ENCODE measurements at places on chromosomes 1 and 21.
A peak's percentile ranks its signal among the peaks of the same experiment; 100 is the strongest.

- DNase-seq, result no peak
Measured at GRCh38 chr1:18787825-18788385, 71.6 kb downstream of the TAS1R2 start.

- no peak for DNase-seq
Measured at GRCh38 chr1:2108213-2108876, 58.1 kb downstream of the PRKCZ start.

DNA sequence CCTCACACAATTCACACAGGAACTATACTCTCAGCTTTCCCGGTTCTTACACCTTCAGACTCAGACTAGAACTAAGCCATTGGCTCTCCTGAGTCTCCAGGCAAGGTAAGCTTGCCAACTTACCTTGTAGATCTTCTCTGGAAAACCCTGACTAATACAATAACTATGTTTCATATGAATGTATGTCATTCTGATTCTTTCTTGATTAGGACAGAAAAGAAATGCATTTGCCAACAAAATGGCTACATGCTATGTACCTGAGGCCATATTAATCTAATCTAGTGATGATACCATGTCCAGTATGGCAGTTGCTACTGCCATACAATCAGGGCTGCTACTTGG is 9.8 kb upstream of the ZSWIM5 start:
- no peak for DNase-seq

DNA sequence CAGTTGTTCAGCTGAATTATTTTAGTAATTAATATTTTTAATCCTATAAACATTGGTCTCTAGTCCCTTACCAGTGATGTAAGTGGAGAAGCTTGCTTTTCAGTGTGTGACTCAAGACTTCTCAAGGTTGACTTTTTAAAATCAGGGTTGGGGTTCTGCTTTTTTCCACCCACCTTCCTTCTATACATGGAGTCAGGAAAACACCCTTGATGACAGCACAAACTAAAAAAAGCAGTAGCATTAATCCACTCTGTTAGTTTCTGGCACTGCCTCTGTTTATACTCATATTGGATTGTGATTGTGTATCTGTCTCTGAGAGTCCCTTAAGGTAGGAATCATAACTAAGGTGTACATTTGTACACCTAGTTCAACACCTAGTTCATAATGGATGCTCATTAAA is 8.3 kb upstream of the PLEKHO1 start:
- DNase-seq, result no peak

DNA sequence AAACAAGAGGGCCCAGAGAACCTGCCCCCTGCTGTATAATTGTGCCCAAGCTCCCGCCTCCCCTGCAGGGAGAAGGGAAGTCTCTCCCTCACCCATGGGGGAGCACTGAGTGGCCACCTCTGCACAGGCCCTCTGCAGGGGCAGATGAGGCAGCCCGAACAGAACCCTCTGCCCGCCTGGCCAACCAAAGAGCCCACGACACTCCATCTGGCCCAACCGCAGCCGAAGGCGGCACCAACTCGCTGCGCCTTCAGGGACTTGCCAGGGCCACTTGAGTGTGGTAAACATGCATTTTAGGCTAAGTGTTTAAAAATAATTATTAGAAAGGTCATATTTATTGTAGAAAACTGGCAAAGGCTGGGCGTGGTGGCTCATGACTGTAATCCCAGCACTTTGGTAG is 34.6 kb upstream of the CCSAP start:
- no peak for DNase-seq

DNA sequence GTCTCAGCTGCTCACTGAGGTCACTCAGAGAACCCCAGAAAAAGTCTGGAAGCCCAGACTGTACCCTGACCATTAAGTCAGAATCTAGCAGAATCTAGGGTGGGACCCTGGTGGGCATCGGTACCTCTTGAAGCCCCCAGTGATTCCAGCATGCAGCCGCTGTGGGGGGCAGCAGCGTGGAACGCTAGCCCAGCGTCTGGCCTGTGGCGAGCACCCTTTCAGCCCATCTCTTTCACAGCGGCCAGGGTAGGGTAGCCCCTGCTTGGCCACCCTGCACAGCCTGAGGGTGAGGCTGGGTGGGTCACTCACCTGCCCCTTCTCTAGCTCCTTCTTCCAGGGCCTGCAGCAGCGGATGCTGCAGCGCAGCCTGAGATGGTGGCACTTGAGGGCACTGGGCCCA is 16.3 kb downstream of the C1orf167 start:
- DNase-seq, result no peak

- peak; percentile 91 for DNase-seq
Measured at GRCh38 chr1:205284420-205285144, 37.0 kb downstream of the NUAK2 start.

DNA sequence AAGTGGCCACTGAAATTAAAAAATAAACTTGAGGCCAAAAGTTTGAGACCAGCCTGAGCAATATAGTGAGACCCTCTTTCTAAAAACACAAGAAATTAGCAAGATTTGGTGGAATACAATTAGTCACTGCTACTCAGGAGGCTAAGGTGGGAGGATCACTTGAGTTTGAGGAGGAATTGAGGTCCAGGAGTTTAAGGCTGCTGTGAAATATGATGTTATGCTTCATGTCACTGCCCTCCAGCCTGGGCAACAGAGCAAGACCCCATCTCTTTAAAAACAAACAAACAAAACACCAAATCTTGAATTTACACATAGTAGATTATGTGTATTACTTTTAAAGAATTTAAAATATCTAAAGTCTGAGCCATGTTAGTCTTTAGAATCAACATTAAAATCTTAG is 6.3 kb upstream of the FNBP1L start:
- DNase-seq, result no peak

- no peak for DNase-seq
Measured at GRCh38 chr1:183807549-183808168, 2.7 kb downstream of the RGL1 start.

DNA sequence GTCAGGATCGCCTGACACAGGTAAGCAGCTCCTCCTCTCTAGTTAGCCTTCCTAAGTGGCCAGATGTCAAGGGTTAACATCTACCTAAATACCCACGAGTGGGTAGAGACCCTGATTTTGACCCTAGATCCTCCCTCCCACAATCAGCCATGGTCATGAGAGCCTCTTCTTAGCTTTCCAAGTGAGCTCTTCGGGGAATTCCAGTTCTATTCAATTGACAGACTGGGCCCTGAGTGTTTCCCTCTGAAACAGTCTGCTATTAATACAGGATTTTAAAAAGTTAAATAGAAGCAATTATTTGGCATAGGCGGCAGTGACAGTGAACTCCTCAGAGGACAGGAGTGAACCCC is 28.1 kb downstream of the C2CD2 start:
- no peak for DNase-seq

GRCh38 chr1:7022058-7022457 is 236.8 kb downstream of the CAMTA1 start:
- DNase-seq, result no peak

DNA sequence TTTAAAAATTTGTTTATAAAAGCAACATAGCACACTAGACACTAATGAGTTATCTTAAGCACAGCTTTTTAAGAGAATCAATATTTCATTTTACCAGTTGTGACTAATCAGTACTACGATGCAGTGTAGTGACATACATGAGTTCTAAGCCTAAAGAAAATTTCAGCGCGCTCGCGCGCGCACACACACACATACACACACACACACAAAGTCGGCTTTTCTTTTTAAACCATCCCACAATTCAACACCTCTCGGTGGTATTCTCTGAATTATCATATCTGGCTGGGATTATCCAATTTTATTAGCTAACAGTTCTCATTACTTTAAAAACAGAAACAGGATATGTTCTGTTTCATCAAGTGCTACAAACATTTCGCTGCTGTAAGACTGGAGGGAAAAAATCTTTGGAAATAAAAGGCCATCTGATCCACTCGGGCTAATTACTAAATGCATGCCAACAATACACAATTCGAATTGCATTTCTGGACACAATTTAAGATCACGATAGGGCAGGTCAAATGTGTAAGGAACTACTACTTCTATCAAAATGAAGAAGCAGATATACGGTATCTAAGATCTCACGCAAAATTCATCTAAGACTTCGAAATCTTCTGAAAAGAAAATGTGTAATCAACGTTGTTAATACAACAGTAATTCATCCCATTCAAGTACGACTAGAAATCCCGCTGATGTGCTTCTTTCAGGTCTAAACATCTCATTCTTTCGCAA is 1.2 kb downstream of the TUT4 start:
- DNase-seq, result peak; percentile 20

DNA sequence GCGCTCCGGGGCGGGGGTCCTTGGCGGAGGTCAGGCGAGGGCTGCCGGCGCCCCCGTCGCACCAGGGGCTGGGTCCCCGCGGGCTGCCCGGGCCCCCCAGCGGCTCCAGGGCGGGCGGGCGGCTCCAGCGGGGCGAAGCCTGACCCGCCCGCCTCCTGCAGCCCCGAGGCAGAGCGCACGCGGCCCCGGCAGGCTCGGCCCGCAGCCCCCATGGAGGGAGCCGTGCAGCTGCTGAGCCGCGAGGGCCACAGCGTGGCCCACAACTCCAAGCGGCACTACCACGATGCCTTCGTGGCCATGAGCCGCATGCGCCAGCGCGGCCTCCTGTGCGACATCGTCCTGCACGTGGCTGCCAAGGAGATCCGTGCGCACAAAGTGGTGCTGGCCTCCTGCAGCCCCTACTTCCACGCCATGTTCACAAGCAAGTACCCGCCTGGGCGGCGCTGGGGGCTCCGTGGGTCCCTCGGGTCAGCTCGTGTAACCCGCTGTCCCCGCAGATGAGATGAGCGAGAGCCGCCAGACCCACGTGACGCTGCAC is 817 bp downstream of the KLHL17 start:
- DNase-seq, result no peak

- no peak for DNase-seq
Measured at GRCh38 chr1:104132382-104132973, 382.8 kb downstream of the AMY1C start.

GRCh38 chr21:14952916-14953315 is 111.9 kb downstream of the NRIP1 start:
- no peak for DNase-seq

DNA sequence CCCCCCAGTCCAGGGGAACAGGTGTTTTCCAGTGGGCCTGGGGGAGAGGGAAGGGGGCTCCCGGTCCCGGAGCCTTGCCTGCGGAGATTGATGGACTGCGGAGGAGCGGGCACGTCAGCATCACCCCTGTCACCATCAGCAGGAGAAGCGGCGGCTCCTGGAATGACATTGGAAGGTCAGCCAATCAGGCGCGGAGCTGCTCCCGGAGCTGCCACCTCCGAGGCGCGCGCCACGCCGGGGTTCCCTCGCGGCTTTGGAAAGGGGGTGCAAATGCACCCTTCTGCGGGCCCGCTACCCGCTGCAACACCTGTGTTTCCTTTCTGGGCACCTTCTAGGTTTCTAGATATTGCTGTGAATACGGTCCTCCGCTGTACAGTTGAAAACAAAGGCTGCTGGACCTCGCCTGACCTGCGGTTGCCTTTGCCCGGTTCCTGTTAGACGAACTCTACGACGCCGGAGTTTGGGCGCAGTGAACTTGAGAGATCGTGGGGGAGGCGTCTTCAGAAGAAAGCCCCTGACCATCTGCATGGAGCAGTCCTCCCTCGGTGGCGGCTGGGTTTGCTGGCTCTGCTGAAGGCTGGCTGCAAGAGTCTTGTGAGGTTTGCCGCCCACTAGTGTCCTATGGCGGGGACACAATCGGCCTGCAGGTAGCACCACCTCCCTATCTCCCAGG is 5.3 kb downstream of the DSCAM start:
- DNase-seq, result peak; percentile 10

- DNase-seq, result peak; percentile 64
Measured at GRCh38 chr21:37365517-37366481, 774 bp upstream of the DYRK1A start.

GRCh38 chr1:29687601-29688244 is 451.4 kb downstream of the PTPRU start:
- no peak for DNase-seq

DNA sequence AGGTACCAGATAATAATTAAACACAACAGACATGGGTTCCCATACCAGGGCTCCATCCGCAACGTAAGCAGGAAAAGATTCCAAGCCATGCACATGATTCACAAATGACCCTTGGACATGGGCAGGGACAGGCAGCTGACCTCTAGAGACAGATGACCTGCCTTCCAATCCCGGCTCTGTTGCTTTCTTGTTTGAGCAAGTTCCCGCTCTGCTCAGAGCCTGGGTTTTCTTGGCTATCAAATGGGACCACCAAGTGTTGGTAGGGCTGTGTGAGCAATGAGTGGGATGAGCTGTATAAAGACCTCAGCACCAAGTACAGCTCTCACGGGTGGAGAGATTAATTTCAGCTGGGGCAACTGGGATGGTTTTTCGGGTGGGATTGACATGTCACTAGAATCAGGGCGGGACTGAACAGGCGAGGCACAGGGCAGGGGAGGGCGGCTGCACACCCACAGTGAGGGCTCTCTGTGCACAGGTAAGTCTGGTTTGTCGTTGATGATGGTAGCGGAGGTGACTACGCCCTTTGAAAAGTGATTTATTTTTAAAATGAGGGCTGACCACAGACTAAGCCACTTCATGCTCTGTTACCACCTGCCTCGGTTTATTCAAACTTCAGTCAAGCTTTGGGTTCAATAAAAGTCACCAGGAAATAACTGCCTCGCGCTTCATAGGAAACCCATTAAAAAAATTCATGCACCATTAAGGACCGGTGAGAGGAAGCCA is 57.5 kb upstream of the IFFO2 start:
- DNase-seq, result no peak

GRCh38 chr1:188466539-188466938 is 1637.8 kb downstream of the PLA2G4A start:
- no peak for DNase-seq

DNA sequence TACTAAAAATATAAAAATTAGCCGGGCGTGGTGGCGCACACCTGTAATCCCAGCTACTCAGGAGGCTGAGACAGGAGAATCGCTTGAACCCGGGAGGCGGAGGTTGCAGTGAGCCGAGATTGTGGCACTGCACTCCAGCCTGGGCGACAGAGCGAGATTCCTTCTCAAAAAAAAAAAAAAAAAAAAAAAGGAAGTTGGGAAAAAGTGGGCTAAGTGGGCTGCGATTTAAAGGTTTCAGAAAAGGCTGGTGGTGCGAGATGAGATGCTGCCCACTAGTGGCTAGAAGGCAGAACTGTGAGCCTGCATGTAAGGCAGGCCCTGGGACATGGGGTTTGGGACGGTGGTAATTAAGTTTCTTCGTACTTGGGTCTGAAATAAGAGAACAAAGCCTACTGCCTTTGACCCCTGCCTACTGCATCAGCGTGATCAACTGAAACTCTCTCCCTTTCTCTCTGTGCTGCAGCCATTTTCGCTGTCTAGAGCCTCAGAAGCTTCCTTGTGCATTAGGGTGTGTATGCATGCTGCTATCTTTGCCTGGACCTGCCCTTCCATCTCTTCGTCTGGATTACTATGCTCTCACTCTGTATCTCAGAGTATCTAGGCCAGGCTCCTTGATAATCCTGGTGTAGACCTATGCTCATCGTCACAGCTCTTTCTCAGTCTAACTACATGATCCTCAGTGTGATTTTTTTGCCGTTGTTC is 12.4 kb downstream of the FMOD start:
- DNase-seq, result peak; percentile 52

GRCh38 chr1:52002038-52002917 is 11.8 kb upstream of the RAB3B start:
- DNase-seq, result peak; percentile 48

GRCh38 chr1:209029737-209030136 is 553.8 kb upstream of the CAMK1G start:
- DNase-seq, result no peak

- DNase-seq, result peak; percentile 59
Measured at GRCh38 chr1:180131510-180131909, 23.2 kb upstream of the QSOX1 start.
